Right ventricle myocardium inferior (tissue), 1 donor: ENCODE measurements at places on chromosomes 5 and 9.

DNA sequence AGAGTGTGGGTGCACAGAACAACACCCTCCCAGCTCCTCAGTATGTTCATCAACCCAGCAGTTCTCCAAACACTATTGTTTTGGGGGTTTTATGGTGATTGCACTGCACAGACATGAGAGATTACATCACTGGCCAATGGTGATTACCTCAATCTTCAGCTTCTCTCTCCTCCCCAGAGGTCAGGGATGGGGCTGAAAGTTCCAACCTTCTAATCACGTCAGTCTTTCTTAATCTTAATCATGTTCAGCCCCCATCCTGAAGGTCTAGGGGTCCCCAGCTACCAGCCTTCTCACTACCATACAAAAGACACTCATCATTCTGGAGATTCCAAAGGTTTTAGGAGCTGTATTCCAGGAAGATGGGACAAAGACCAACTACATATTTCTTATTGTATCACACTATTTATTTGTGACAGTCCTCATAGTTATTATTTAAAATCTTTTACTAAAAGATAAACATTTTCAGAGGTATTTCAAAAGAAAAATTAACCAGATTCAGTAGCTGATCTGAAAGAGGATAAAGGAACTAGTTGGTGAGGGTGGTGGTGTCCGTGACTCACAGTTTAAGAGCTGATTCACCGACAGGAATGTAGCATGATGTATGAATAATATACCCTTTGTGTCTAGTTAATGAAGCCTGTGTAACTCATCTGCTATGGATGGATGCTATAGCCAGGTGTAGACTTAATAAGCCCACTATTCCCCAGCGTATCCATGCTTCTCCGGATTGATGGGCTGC lies 35.6 kb downstream of the RASEF start:
- DNase-seq = no peak

DNA sequence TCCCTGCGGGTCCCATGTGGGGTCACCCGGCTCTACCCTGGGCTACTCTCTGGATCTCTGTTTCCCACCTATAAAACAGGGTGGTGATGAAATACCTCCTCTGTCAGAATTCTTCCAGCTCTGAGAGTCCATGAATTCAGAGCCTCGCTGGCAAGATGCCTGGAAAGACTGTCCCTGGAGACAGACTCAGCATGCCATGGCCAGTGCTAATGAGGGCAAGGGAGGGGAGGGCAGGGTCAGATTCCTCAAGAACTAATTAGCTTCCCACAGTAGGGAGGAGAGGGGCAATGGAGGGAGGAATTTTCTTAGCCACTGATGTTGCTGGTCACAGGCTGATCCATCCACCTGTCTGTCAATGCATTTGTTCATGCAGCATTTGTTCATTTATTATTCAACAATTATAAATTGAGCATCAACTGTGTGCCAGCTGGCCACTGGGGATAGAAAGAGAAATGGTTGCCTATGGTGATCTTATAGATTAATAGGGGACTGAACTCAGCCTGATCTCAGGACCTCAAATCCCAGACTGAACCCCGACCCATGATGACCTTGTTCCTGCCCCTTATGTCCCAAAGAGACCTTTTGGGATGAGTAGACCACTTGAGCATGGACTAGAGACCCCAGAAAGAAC lies 4.7 kb downstream of the SYNPO start:
- DNase-seq = no peak

DNA sequence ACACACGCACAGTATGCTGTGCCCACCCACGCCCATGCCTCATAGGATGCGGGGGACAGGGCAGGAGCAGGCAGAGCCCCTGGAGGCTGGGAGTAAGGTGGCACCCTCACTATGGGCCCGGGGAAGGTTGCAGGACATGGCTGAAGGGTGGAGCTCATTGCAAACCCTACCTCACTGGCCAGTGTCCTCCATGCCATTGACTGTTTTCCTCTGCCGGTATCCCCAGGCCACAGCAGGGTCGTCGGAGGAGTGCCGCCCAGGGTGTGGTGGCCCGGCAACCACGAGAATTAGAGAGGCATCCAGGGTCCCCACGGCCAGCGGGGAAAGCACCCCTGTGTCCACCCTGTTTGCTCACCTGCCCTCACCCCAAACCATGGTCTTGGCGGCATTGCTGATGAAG lies 59.7 kb upstream of the FCN2 start:
- DNase-seq = no peak

DNA sequence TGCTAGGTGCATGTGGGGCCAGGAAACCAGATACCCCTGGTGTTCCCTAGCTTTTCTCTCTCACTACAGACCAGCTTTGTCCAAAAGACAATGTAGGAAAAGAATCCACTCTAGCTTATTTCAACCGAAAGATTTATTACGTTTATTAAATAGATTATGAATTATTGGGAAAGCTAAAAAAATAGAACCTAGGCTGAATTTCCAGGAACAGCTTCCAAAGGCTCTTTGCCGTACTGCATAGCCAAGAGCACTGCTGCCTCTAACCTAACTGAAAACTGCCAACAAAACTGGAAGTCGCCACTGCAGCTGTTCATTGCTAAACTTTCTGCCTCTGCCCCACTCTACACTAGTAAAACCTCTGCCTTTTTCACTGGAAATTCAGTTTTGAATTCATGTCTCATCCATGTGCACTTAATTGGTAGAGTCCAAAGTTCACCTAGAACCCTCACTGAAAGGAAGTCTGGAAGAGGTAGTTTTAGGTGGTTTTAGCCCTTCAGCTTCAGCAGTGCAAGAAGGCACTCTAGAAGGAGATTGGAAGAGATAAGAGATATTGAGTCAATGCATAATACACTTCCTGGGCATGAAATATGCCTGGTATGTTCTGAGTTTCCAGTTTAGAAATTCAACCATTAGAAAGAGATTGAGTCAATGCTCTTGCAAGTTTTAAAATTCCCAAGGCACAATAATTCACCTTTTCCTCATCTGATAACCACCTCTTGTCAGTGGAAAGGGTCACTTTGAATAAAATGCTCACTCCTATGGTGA lies 927.9 kb downstream of the MAT2B start:
- DNase-seq = no peak

DNA sequence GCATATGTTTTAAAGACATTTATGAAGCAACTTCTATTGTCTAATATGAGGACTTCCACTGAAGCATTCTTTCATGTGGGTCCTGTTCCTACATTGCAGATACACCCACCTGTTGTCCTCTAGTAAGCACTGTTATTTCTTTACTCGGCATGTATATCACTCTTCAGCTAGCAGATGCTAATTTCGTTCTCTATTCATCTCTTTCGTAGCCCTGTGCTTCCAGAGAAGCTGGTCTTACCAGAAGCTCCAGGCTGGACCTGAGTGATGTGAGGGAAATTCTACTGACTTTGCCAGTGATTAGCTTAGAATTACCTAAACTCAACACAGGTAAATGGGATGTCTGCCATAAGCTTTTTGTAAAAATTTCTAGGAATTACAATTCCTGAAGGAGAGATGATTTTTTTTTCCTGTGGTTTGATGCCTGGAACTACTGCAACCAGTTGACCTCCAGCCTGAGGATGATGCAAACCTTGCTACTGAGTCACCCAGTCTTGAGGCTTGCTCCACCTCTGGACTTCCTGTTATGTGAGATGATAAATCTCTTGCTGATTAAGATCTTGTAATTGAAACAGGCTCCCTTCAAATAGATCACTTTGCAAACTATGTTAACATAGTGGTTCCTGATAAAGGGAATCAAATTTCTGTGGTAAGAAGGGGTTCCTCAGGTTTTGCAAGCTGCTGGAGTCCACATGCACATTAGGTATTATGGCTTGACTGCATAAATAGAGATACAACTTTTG lies 52.2 kb upstream of the SPINK5 start:
- no peak for DNase-seq

DNA sequence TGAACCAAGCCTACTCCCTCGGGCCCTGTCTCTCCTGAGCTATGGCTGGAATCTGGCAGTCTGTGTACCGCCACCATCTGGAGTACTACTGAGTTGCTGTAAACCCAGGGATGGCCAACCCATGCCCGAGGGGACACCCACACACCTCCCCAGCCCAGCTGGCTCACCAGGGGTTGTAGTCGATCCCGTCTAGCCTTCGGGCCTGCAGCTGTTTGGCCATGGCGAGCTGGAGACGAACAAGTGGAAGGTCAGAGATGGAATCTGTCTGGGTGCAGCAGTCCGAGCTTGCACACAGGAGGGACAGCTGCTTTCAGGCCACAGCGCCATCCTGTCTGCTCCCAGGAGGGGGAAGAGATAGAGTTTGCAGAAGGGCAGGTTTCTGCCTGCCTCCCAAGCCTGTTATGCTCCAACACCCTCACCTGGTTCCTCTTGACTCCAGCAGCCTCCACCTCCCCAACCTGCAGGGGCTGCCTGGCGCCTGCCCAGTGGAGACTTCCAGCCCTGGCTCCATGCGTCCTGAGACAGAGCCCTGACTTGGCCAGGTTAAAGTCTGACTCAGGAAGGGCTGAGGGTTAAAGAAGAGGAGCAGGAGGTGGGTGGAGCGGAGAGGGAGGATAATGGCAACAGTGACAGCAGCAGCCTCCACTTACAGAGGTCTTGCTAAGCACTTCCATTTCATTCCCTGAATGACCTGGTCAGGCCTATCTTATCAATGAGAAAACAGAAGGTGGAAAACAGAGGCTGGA lies 15.8 kb upstream of the SPOUT1 start:
- no peak for DNase-seq

- DNase-seq = no peak
Observed at GRCh38 chr9:114000063-114000454, 78.0 kb downstream of the AMBP start.

DNA sequence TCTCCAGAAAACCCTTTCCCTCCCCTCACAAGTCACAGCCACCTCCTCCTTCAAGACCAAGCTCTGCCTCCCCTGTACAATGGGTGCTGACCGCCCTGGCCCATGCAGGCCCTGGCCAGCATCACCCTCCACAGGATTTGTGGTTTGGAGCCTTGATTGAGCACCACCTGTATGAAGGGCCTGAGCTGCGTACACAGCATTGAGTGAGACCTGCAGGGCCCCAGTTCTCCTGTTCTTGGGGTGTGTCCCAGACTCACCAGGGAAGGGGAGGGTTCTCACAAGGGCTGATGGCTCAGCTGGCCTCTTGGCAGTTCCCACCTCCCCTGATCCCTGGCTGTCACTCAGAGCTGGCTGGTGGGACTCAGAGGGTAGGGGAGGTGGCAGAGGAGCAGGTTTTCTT lies 63.7 kb upstream of the IER5L start:
- no peak for DNase-seq

DNA sequence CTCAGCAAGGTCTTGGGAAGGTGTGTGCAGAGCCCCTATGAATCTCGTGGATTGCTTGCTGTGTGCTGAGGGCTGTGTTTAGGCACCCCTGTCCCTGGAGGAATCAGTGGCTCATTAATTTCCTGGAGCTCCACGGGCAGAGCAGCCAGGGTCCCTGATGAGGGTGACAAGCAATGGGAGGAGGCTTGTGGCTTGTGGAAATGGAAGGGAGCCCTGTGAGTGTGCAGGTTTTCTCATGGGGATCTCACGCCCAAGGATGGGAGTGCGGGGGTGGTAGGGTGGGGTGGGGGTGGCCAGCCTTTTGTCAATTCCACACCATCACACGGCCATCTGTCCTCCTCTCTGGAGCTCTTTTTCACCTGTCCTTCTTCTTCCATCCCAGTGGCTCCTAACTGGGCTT lies 25.3 kb downstream of the PHF2 start:
- DNase-seq = no peak

GRCh38 chr5:14246350-14247053 lies 103.4 kb downstream of the TRIO start:
- no peak for DNase-seq
